NB4 (cell line): ENCODE measurements at places on chromosomes 4 and X.

- no peak for DNase-seq
These were observed 121.1 kb downstream of the BANK1 start for GRCh38 chr4:101911616-101912015.

GRCh38 chrX:128619490-128619889 is 567.3 kb upstream of the ACTRT1 start:
- DNase-seq, result no peak

GRCh38 chrX:68433155-68433980 is at the start of gene OPHN1:
Gene OPHN1 (minus strand): TSS chrX:68433495. CDS start chrX:68433020, 475 bp downstream.
- no peak for DNase-seq

DNA sequence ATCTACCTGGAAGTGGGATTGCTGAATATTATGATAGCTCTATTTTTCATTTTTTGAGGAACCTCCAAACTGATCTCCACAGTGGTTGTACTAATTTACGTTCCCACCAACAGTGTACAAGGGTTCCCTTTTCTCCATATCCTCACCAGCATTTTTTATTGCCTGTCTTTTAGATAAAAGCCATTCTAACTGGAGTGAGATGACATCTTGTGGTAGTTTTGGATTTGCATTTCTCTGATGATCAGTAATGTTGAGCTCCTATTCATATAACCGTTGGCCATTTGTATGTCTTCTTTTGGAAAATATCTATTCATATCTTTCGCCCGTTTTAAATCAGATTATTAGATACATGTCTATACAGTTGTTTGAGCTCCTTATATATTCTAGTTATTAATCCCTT is 101.8 kb downstream of the RASGEF1B start:
- DNase-seq, result no peak

DNA sequence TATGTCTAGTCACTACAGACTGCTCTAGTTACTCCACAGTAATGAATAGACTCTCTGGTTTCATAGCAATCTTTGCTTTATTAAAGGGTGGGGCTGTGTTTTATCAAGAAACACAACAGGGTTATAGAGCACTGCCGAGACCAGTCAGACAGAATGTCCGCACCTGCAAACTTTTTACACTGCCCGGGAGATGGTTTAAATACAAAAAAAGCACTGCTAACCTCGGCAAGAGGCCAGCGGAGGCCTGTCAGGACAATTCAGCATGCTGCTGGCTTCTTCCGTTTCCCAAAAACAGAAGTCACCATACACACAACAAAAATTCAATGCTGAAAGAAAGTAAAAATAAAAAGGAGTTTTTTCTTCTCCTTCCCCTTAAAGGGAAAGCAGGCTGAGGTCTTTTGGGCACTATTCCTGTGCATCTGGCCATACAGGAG is 67.4 kb downstream of the IRF2 start:
- DNase-seq, result no peak

- no peak for DNase-seq
These were observed 122.6 kb upstream of the VCX3B start for GRCh38 chrX:8341814-8342590.

- DNase-seq, result no peak
These were observed 960 bp downstream of the TRPC3 start for GRCh38 chr4:121950680-121951520.

DNA sequence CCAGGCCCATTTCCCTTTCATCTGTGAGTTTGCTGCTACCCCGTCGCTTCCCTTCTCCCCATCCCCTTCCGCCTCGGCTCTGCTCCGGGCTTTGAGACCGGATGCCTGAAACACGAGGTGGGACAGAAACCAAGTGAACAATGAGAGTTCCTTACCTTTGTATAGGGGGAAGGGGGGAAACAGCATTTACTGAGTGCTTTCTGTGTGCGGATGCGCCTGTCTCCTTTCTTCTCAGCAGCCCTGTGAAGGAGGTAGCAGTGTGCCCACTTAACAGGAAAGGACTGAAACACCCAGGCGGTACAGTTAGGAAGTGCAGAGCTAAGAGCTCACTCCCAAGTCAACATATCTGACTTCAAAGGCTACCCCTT is 43.2 kb upstream of the TMSB15B start:
- peak; percentile 15 for DNase-seq

DNA sequence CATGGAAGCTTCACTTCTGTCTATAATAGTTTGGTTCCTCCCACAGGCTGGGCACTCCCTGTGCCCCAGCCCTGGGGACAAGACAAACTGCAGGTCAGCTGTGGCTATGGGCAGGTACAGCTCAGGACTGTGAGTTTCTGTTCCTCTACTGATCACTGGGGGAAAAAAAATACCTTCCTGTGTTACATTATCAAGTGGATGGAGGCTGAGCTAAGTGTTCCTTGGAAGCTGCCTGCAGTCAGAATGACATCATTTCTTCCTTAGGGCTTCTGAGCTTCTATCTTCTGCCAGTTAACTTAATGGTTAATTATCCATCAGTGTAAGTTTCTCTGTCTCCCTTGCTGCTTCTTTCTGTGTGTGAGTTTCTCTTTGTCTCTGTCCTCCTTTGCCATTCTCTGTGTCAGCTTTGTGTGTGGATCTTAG is 4.6 kb downstream of the RAB33A start:
- DNase-seq, result no peak

DNA sequence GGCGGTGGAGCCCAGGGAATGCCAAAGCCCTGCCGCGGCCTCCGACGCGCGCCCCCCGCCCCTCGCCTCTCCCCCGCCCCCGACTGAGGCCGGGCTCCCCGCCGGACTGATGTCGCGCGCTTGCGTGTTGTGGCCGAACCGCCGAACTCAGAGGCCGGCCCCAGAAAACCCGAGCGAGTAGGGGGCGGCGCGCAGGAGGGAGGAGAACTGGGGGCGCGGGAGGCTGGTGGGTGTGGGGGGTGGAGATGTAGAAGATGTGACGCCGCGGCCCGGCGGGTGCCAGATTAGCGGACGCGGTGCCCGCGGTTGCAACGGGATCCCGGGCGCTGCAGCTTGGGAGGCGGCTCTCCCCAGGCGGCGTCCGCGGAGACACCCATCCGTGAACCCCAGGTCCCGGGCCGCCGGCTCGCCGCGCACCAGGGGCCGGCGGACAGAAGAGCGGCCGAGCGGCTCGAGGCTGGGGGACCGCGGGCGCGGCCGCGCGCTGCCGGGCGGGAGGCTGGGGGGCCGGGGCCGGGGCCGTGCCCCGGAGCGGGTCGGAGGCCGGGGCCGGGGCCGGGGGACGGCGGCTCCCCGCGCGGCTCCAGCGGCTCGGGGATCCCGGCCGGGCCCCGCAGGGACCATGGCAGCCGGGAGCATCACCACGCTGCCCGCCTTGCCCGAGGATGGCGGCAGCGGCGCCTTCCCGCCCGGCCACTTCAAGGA is at the start of gene FGF2:
Gene FGF2 (plus strand): TSS at position 279 of the 705 bp plus-strand sequence. CDS start 344 bp downstream, at position 623.
- peak; percentile 42 for DNase-seq

DNA sequence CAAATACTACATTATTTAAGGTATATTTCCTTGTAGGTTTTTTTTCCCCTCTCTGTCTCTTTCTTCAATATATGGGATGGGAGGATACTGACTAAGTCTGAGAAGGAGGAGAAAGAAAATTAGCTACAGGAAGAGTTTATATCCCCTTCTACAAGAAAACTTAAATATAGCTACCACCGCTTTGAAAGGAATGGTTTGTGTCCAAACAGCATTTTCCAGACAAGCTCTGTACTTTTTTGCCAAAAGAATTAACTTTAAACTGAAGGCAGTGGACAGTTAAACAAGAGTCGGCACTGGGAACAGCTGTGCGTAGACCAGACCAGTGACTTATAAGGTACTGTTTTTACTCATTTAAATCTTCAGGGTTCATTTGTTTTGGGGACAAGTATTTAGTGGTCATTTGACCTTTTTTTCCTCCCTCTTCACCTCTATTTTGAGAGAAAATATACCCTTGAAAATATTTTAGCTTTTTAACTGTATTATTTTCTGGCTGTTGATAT is 303.7 kb downstream of the ARHGAP24 start:
- DNase-seq, result no peak

- no peak for DNase-seq
These were observed 146.1 kb downstream of the PTTG2 start for GRCh38 chr4:38106311-38106710.

DNA sequence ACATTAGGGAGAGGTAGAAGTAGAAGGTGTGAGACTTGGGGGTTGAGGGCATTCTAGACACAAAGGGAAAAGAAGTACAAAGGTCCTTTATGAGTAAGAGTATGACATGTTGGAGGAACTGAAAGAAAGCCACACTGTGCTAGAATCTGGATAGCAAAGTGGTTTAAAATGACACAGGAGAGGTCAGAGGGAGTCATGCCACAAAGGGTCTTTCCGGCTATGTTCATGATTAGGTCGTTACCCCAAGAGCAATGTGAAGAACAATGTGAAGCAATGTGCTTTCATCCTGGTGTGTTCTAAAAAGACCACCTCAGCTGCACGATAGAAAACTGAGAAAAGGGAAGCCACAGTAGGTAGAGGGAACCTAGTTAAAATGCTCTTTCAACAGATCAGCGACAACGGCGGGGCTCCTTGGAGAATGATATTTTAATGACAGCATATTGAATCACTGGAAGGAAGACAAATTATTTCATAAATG is 29.2 kb downstream of the SMIM14 start:
- peak; percentile 79 for DNase-seq

DNA sequence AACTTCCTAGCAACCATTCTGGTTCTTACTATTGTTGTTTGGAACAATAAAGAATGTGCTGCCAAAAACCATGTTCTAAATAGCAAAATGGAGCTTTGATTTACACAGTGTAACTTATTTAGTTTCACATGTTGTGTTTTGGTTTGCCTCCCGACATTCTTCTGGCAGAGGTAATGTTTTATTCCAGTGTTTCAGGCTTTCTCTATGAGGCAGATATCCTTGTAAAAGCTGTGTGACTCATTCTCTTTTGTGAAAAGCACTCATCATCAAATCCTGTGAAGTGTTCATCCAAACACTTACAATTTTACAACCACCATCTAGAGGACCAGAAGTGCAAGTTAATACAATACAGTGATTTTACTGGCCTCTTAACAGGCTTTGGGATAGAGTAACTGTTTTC is 219.0 kb upstream of the GIMD1 start:
- DNase-seq, result no peak

GRCh38 chrX:9163214-9163709 is 129.3 kb upstream of the FAM9B start:
- no peak for DNase-seq

GRCh38 chr4:79852305-79852730 is 220.7 kb downstream of the ANTXR2 start:
- DNase-seq, result no peak

DNA sequence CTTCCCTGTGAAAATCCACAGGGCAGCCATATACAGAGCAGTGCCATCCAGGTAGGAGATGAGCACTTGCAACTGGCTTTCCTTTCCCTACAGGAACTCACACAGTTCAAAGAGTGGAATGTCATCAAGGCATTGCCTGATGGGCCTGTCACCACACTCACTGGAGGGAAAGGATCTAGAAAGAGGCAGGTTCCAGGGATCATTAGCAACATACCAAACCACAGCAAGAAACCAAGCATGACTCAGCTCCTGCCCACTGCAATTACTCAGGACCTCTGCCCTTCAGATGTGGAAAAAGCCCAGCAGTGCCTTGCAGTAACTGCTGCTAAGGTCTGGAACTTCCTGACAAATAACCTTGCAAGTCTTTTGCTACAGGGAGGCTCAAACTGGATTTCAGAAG is 101.2 kb downstream of the ZNF674 start:
- peak; percentile 84 for DNase-seq

DNA sequence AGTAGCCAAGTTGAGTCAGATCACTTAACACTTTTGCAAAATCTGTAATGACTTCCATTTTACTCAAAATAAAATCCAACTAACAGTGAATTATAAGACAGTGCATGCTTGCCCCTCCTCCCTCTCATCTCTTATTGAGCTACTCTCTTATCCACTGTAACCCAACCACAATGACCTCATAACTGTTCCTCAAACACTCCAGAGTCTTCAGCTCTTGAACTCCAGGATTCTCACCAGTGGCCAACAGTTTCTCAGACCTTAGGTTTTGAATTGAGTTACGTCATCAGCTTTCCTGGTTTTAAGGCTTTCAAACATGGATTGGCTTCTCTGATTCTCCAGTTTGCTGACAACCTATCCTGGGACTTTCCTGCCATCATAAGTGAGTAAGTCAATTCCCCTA is 938.3 kb downstream of the RAB28 start:
- no peak for DNase-seq

- no peak for DNase-seq
These were observed 63.5 kb downstream of the SHROOM3 start for GRCh38 chr4:76498550-76498949.

GRCh38 chr4:121738780-121739535 is 26.0 kb downstream of the SMIM43 start:
- DNase-seq, result no peak

DNA sequence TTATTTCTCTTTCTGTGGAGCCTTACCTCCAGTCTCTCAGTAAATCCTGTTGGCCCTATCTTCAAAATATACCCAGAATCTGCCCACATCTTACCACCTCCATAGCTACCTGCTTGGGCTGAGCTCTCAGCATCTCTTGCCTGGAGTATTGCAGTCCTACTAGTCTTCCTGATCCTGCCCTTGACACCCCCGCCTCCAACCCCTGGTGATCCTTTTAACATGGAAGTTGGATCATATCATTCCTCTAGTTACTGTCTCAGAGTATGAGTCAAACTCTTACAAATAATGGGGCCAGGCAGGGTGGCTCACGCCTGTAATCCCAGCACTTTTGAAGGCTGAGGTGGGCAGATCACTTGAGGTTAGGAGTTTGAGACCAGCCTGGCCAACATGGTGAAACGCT is 43.1 kb upstream of the SETD7 start:
- no peak for DNase-seq

DNA sequence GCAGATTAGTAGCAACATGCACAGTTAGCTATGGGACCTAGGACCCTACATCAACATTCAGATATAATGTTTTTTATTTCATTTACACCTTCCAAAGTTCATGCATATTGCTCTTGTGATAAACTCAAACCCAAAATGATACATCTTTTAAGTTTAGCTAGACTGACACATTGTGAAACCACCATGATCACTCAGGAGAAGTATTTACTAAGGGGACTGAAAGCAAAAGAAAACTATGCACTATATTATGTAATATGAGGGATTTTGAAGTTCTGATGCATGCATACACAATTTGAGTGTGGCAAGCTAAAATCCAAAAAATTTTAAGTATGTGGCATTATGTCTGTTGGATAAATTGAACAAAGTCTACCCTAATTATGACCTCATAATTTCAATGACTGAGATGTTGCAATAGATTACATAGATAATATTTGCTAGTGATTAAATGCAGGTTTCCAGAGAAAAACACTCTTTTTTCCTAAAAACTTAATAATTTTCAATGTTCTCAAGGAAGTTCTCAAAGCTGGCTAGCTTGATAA is 914.8 kb upstream of the GRIA3 start:
- no peak for DNase-seq

DNA sequence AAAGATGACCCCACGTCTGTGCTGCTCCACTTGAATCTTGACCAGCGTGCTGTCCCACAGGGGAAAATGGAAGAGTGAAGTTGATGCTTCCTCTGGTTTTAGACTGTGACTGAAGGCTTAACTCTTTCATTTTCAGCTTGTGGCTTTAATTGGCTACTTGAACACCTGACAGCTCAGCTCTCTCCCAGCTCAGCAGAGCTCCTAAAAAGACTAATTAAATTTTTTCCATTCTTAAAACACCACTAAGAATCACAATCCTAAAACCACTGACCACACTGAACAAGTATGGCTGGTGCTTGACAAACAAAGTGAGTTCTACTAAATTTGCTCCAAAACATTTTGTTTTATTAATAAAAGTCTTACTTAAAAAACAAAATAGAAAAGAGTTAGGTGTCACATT is 71.7 kb downstream of the SRPX start:
- no peak for DNase-seq
